ENCODE measurements at places on chromosomes 12 and 14.

- DNase-seq: no peak
Observed at GRCh38 chr14:33508126-33509062, 442.5 kb downstream of the EGLN3 start.

- peak; percentile 8 for DNase-seq
Observed at GRCh38 chr14:25303934-25304333, 254.0 kb upstream of the STXBP6 start.

DNA sequence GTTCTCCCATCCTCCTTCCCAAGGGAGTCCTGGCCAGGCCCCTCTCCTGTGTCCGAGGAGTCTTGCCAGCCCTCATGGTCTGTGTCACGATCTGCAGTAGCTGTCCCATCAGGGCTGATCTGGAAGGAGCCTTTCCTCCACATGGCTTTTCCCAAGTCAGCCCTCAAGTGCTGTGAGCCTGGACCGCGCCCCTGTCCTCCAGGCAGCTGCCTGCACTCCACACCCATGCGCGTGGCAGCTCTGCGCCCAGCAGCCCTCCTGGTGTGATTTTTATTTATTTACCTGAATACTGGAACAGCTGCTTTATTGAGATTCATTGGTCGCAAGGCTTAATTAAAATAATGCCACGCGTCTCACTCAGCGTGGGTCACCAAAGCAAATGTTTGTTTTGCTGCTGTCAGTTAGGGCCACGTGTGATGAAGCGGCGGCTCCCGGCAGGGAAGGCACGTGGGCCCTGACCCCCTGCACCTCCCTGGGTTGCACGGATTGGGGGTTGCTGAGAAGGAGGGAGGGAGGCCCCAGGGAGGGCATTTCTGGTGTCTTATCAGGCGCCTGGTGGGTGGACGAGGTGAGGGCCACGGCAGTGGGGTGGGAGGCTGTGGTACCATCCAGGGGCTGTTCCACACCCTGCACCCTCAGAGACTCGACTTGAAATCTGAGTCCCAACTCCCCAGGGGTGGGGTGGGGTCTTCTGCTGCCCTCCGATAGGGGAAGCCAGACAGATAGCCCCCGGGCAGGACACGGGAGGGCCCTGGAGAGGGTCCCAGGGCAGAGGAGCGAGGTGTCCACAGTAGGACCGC is 206.3 kb upstream of the C14orf180 start:
- peak; percentile 5 for DNase-seq

GRCh38 chr12:50720501-50720900 is 43.4 kb upstream of the ATF1 start:
- DNase-seq: no peak

- DNase-seq: no peak
Observed at GRCh38 chr12:41014643-41015020, 173.5 kb upstream of the PDZRN4 start.

GRCh38 chr12:6457220-6457945 is 5.5 kb downstream of the TAPBPL start:
- DNase-seq: no peak

- peak; percentile 62 for DNase-seq
Observed at GRCh38 chr14:56339855-56340701, 221.9 kb downstream of the PELI2 start.

DNA sequence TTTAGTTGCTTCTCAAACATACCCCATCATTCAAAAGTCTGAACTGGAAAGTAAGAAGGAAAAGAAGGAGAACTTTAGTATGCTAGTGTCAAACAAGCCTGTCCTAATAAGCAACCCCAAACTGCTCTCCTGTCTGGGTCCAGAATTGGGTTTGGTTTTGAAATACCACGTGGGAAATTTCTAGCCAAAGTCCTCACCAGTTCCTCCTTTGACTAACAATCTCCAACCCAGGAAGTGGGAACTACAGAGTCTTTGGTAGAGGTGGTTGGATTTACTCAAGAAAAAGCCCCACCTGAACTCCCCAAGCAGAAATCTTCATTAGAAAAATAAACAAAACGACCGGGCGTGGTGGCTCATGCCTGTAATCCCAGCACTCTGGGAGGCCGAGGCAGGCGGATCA is 17.4 kb upstream of the EIF4B start:
- DNase-seq: no peak

GRCh38 chr12:50276068-50276467 is 7.3 kb downstream of the LIMA1 start:
- no peak for DNase-seq

DNA sequence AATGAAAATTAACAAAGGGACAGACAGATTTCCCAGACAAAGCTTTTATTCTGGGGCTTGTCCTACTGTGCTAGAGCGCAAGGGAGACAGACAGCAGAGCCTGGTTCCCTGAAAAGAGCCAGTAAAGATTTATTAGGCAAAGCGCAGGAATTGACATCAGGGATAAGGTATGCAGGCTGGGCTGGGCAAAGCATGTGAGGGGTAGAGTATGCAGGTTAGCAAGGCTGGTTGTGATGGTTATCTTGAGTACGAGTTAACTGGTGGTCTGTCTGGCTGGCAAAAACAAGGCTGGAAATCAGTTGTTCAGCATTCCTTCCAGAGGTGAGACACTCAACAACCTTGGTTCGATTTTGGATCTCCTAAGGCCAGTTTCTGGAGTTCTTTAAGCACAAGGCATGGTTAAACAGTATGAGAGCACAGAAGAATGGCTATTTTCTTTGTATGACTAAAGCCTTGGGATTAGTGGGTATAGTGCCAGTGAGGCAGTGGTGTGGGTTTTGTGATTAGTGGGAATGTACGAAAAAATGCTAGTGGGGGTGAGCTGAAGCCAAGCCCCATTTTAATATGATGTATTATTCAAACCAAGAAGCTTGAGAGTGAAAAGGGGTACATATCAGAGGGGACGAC is 30.9 kb downstream of the BTBD7 start:
- no peak for DNase-seq

GRCh38 chr14:75070383-75070782 is 942 bp downstream of the ZC2HC1C start:
- no peak for DNase-seq
